Left kidney (tissue), 8 donors: ENCODE measurements at places on chromosomes 12 and 14.
A peak's percentile ranks its signal among the peaks of the same experiment; 100 is the strongest.

GRCh38 chr14:76430017-76430416 lies 54.1 kb downstream of the ESRRB start:
- no peak for DNase-seq

DNA sequence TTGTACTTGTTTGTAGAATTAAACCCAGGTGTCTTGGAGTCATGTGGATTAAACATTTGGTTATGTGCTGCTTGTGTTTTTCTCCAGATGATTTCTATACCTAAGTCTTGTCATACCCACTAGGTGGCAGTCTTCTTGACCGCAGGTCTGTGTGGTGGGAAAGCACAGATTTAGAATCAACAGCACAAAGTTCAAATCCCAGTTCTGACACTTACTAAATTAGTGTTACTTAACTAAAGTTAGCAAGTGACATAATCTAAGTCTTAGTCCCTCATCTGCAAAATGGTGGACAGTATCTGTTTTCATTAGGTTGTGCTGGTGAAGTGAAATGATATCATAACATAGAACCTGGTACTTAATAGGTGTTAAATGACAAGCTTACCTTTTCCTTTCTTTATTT lies 151.0 kb upstream of the ARHGAP5 start:
- DNase-seq = no peak

DNA sequence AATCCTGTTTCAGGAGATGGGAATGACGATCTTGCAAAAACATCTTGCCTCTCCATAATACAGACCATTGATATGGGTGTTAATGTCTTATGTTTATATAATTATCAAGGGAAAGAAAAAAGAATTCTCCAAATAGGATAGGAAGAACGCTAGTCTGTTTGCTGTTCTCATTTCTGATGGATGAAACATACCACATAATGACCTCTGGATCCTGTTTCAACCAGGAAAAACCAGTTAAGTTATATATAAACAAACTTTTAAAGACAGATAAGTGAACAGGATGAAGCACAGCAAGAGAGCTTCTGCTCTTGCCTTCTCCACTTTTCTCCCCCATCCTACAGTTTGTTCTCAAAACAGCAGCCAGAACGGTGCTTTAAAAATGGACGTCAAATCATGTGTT lies 27.8 kb downstream of the COQ6 start:
- no peak for DNase-seq

GRCh38 chr12:93938931-93939330 lies 209.4 kb upstream of the PLXNC1 start:
- no peak for DNase-seq

- peak; percentile 36 for DNase-seq
These were observed 54.8 kb downstream of the GOLGA5 start for GRCh38 chr14:92848887-92849286.

- DNase-seq = no peak
These were observed 64.6 kb upstream of the LTA4H start for GRCh38 chr12:96099986-96100385.

- no peak for DNase-seq
These were observed 2.2 kb downstream of the PRMT8 start for GRCh38 chr12:3493043-3493858.

DNA sequence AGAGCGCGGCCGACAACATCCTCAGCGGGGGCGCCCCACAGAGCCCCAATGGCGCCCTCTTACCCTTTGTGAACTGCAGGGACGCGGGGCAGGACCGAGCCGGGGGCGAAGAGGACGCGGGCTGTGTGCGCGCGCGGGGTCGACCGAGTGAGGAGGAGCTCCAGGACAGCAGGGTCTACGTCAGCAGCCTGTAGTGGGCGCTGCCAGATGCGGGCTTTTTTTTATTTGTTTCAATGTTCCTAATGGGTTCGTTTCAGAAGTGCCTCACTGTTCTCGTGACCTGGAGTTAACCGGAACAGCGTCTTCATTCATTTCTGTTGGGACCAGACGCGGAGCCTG lies 103.8 kb upstream of the FKBP4 start:
- peak; percentile 45 for DNase-seq

DNA sequence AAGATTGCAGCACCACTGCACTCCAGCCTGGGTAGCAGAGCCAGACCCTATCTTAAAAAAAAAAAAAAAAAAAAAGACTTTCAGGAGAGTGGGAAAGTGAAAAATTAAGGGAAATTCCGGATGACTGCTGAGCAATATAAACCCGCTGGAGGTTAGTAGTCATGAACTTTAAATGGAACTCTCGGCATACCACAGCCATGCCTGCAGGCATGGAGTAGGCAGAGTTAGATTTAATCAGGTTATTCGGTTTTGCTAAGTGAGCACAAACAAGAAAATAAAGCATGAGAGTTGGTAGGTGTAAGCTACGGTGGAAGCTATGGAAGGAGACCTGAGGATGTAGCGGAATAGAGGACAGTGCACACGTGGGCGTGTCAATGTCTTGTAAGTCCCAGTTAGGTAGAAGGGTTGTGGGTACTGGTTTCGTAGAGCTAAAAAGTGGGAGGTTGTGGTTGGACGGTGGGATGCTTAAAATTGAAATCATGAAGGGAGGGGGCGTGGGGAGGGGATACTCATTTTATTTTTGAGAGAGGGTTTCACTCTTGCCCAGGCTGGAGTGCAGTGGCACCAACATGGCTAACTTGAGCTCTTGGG lies 11.8 kb upstream of the TUBA1C start:
- DNase-seq = no peak

GRCh38 chr14:50578433-50578832 lies 18.5 kb downstream of the ATL1 start:
- DNase-seq = no peak

- no peak for DNase-seq
These were observed 15.6 kb downstream of the HIP1R start for GRCh38 chr12:122850695-122851350.

DNA sequence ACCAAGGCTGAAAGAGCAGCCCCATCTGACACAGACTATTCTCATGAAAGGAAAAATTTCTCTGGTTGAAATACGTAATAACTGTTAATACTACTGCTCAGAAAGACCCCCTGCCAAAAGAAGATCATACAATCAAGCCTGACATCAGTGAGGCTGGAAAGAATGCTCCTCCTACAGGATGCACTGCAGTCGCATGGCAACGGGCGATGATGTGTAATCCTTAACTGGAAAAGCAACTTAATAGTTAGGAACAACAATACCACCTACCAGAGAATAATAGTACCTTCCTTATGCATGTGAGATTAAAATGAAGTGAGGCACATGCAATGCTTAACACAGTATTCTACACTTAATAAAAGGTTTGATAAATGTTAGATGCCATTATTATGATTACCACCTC lies 1.2 kb upstream of the GOLGA5 start:
- no peak for DNase-seq

GRCh38 chr14:39474416-39474911 lies 42.2 kb upstream of the FBXO33 start:
- no peak for DNase-seq

- no peak for DNase-seq
These were observed 15.1 kb upstream of the GPATCH2L start for GRCh38 chr14:76136476-76137110.

- peak; percentile 19 for DNase-seq
These were observed 193.6 kb upstream of the NUDT4 start for GRCh38 chr12:93183940-93184671.

DNA sequence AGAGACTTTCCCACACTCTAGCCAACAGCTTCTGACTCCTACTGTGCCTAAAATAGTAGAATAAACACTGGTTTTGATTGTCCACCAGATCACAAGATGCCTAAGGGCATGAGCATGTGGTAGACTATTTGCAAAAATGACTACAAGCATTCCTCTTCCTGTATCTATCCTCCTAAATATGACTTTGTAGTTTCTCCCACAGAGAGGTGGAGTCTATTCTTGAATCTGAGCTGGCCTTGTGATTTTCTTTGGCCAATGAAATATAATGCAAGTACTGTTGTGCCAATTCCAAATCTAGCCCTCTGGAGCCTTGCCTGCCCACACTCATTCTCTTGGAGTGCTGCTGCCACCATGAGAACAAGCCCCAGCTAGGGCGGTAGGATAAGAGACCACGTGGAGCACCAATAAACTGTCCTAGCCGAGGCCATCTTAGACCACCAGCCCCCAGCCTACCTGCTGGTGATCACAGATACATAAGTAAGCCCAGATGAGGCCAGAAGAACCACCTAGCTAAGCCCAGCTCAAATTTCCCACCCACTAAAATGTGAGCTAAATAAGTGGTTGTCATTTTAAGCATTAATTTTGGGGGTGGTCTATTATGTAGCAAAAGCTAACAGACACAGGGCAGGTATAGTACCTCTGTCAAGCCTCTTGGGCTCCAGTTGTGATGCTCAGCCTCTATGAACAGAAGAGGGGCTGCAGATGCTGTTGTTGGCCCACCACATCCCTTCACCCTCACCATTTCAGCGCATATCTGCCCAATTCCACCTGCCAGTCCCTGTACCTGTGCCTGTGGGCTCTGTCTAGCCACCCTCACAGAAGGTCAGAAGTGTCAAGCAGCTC lies 17.9 kb downstream of the ZFP36L1 start:
- DNase-seq = no peak

GRCh38 chr12:46460682-46461210 lies 88.2 kb upstream of the SLC38A2 start:
- DNase-seq = no peak

DNA sequence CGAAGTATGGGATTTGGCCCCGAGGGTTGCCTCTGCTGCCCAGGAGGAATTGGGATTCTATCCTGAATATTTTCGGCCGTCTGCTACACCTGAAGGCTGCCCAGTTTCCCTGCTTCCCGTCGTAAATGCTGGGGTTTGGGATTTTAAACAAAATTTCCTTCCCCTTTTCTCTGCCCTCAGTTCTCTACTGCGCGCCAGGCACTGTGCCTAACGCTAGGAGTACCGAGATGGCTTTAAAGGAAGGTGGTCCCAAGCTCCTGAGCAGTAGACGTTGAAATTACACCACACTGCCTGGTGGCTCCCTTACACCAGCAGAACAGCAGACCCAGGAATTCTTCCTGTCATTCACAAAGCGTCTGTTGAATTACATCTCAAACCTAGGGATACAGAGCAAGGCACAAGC lies 566 bp upstream of the PRDM4 start:
- no peak for DNase-seq
